Globus pallidus (tissue), 1 donor: ENCODE measurements at places on chromosomes 4 and X.
A peak's percentile ranks its signal among the peaks of the same experiment; 100 is the strongest.

- no peak for DNase-seq
Observed at GRCh38 chr4:38620065-38620464, 43.9 kb upstream of the KLF3 start.

GRCh38 chrX:111581086-111581485, 69.6 kb downstream of the SERTM2 start:
- no peak for DNase-seq

DNA sequence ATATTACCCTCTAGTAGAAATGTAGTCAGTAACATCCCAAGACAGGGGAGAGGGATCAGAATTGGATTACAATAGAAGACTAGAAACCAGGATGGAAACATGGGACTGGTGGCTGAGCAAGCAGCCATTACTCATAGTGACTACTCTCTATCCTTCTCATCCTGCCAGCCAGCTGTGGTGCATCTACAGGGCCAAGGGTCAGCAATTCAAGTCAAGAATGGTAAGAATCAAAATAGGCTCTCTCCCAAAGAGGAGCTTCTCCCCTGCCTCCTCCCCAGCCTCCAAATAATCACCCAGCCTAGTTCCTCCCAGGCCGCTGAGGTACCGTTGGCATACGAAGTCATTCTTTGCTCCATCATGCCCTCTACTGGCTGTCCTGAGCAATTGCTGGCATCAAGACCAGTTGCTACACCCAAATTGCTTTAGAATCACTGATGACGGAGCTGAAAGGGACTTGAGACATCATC, 19.4 kb downstream of the AWAT2 start:
- DNase-seq, result peak; percentile 33

DNA sequence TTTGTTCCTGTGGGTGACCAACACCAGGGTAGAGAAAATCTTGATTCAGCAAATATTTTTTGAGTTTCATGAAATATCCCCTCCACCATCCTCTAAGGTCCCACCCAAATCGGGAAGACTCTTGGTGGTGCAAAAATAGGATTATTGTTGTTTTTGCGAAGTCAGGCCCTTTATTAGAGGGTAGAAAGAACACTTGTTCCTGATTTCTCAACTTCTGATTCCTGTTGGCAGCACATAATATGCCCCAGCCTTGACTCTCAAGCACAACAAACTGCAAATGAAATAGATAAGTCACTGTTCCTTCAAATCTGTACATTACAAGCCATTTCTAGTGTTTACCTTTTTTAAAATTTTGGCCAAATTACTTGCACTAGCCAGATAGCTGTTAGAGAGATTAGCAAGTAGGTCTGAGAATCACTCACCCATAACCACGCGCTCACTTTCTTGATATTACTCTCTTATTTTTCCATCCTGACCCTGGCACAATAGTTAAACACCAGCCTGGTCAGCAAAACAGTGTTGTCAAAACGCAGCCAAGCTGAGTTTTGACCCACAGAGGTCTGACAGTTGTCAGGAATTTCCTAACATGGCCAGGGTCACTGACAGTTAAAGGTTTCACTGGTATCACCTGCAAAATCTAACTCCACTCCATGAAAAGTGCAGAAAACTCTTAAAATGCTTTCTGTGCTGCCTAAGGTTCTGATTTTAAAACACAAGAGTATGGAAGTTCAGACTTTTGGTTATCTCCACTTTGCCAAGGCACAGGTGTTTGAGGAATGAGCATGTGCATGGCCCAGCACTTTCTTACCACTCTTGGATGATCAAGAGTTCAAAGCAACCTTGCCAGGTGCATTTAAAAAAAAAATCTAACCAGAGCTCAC, 69.8 kb downstream of the RBM47 start:
- DNase-seq, result peak; percentile 12

DNA sequence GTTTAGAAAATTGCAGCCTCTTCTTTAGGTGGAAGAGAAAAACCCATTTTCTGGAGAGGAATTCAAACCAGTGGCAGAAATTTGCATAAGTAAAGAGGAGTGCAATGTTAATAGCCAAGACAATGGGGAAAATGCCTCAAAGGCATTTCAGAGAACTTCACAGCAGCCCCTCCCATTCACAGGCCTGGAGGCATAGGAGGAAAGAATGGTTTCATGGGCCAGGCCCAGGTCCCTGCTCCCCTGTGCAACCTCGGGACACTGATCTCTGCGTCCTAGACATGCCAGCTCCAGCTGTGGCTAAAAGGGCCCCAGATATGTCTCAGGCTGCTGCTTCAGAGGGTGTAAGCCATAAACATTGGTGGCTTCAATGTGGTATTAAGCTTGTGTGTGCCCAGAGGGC, 161.8 kb upstream of the CENPE start:
- no peak for DNase-seq

GRCh38 chr4:89723096-89723495, 113.9 kb downstream of the SNCA start:
- no peak for DNase-seq

DNA sequence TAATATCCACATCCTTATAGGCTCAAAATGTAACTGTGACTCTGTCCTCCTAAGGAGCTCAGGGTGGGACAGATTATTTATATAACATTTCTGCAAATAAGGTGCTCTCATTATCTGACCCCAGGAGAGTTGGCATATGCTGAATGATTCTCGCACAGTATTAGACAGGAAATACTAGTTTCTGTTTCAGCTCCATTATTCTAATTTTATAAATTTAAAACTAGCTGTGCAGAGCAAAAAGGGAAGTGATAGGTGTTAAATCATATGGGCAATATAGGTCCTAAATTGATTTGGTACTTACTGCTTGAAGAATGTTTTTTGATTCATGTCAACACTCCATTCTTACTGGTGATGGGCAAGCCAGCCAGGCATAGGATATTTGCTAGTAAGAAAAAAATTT, 141.5 kb downstream of the GLRA2 start:
- DNase-seq, result no peak

DNA sequence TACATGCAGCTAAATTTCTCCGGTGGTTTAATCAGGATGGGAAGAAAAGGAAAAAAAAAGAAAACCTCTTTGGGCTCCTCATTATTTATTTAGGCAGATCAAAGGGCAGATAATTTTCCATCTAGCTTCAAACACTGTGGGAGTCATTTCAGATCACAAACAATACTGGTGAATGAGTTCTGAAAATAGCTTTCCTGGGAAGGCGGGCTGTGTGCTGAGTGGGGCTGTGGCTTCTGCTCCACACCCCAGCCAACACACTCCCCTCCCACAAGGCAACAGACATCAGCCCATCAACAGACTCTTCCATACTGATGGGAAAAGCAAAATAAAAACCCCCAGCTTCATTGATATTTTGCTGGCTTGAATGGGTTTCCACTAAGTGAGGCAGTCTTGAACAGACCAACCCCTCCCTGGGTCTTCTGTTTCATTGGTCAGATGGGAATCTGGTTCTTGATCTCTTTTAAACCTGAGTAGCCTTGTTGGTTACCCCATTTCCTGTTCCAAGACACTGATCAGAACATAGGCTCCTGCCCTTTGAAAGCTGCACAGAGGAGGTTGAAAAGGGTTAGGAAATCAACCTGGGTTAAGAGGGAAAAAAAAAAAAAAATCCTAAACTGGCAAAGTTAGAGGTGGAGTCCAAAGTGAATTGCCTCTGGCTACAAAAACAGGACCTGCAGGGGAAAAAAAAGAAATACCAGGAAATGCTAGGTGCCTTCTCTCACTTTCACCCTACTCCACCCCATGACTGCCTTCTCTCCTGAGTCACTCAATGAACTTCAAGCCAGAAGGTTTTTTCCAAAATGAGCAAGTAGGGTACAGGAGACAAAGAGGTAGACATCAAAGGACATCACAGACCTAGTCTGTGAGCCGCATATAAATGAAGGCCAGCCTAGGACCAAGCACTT, 20.0 kb downstream of the AMOT start:
- DNase-seq, result no peak

DNA sequence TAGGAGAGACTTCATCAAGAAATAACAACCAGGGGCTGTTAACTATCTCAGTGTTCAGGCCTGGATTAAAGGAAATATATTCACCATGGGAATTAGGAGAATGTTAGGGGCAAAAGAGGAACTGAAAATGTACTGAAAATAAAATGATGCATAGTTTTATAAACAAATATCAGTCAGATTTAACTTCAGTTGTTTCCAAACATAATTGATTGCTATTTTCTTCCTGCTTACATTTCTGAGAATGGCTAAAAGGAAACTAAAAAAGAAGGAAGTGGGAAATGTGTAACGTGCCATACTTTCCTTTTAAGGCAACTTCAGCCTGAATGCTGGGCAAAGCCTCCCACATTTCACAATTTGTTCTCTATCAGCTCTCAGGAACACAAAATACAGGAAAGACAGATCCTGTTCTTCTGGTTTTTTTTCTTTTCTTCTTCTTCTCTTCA, 178.1 kb downstream of the MAML3 start:
- DNase-seq, result no peak

GRCh38 chr4:20643631-20644030, 56.6 kb upstream of the PACRGL start:
- DNase-seq, result no peak

DNA sequence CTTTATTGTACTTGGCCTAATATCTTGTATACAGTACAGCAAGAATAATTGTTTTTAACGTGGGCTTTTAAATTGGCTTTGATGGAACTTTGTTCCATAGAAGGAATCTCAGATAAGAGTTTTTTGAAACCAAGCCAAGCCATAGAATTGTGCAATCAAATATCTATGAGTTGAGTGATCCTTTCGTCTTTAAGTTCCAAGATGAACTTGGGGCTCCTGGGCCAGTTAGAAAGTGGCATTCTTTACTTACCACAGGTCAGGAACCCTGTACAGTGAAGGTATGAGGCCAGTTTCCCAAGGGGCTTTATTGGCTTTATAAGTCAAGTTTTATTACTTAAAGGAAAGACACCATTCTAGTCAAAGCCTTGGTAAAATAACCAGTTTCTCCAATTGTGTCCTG, 2104.2 kb downstream of the PCDH7 start:
- no peak for DNase-seq

DNA sequence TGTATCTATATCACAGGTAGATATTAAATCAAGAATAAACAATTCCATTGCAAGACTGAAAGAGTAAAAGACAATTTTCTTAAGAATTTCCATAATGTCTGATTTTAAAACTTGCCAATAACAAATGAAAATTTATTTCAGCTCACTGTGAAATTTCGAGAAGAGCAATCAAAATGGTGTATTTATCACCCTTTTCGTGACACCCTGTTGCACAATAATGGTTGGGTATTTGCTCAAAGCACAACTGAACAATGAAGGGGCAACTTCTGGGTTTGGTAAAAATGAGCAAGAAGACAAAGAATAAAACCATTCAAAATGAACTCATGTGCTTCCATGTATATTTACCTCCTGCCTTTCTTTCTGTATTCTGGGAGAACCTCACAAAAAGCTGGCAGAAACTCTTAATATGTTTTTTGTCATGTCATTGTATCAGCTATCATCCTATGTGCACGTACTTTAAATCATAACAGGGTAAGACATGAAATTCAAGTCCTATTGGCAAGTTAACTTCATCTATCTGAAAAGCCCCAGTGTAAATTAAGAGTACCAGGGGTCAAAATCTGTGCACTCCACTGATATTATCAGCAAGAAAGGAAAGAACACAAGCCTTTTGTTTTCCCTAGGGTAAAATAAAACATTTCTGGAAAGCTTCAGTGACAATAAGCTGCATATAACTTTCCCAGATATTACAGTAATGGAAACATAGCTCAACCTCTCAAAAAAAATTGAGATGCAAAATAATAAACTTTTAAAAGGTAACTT, 126.9 kb upstream of the CBR4 start:
- DNase-seq, result no peak

GRCh38 chrX:125507119-125507518, 187.4 kb downstream of the TEX13C start:
- DNase-seq, result no peak

- no peak for DNase-seq
Observed at GRCh38 chr4:25028851-25029250, 1.9 kb downstream of the LGI2 start.

DNA sequence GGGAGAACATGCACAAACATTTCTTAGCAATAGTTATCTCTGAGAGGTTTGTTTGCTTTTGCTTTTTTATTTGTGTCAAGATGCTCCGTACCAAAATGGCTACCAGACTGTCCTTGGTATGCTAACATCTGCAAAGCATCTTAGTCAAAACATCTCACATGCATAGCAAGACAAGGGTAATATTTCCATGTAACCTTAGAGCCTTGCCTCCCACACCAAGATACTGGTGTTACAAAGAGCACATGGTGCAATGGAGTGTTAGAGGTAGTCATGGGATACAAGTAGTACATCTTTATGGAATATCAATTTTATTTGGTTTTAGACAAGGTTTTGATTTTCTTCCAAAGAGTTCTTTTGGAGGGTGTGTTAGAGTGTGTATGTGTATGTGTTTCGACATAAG, 109.7 kb downstream of the NR3C2 start:
- no peak for DNase-seq

DNA sequence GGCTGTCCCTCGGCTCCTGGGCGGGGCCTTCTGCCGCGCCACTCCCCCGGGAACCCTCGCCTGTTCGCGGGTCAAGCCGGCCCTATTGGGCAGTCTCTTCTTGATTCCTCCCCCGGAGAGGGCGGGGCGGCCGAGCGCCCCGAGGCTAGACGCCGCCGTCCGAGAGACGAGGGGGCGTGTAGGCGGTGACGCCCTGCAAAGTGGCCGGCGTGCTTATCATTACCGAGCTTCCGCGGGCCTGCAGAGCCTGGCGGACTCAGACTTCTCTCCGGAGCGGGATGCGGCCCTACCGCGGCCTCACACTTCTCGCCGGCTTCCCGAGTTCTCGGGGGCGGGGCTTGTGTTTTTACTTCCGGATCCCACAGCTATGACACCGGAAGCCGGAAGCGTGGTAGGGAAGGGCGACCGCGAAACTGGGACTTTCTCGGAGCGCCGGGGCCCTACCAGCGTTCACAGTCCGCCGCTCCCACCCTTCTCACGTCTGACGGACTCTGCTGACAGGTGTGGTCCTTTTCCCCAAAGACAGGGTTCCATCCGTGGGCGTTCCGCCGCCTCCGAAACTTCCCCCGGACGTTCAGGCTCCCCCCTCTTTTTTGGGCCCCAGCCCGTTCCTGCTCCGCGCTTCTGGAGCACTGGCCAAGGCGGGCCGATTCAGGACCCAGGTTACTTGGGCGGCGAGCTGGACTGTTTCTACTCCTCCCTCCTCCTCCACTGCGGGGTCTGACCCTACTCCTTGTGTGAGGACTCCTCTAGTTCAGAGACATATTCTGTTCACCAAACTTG, at the start of gene IKBKG:
Gene IKBKG, plus strand, starts transcription at position 376 of the 783 bp plus-strand sequence. CDS start 4,383 bp downstream, outside the sequence.
- DNase-seq, result peak; percentile 91
